ENCODE measurements at places on chromosomes 16 and 17.

GRCh38 chr16:15754821-15755534 lies 101.8 kb downstream of the MYH11 start:
- no peak for DNase-seq

- no peak for DNase-seq
These were observed 140.6 kb upstream of the NUDT7 start for GRCh38 chr16:77581706-77582105.

DNA sequence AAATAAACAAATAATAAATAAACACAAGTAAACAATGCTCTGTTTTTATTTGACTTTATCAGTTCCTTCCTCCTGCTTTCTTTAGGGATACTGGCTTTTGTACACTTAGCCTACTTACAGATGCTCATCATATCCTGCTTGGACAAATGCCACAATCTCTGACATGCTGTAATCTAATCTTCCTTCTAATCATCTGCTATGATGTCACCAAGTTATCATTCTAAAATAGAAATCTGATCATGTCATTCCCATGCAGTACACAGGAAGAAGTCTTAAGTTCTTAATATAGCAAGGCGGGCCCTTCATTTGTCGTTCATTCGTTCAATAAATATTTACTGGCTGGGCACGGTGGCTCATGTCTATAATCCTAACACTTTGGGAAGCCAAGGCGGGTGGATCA lies 9.1 kb upstream of the UBB start:
- DNase-seq, result peak; percentile 80

GRCh38 chr17:82751171-82751570 lies 694 bp upstream of the TBCD start:
- DNase-seq, result no peak

- DNase-seq, result no peak
These were observed 124.5 kb upstream of the CIBAR2 start for GRCh38 chr16:85236818-85237150.

GRCh38 chr16:56518425-56518824 lies 1.4 kb downstream of the BBS2 start:
- DNase-seq, result no peak

DNA sequence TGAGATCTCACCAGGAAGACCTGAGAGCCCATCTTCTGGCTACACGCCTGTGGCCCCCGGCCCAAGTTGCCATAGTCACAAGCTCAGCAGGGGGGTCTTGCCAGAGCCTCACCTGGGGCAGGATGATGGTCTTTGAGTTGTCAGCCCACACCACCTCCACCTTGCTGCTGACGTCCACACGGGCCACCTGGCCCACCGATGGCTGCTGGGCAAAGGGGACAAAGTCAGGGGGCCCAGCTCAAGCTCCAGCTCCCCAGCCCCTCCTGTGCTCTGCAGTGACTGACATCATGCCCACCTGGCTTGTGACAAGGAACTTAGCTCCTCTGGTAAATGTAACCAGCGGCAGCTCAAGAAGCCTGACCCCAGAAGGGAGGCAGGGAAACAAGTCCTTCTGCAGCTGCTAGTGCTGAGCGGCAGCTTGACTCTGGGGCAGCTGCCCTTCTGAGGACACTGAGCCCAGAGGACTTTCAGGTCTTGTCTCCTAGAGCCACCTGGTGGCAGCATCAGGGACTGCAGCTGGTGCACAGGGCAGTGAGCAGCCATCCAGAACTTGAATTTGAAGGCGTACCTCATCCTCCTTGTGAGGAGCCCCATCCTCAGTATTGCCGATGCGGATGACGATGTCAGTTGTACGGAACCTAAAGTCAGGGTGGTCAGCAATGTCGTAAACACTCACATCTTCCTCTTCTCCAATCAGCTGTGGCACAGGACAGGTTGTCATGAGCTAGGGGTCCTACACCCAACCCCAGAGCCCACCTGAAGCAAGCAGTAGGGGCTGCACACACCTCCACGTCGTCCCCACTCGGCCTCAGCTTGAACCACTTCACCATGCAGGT lies 13.5 kb downstream of the SPHK1 start:
- DNase-seq, result peak; percentile 77

- no peak for DNase-seq
These were observed 318.0 kb downstream of the SOX9 start for GRCh38 chr17:72438783-72439182.

DNA sequence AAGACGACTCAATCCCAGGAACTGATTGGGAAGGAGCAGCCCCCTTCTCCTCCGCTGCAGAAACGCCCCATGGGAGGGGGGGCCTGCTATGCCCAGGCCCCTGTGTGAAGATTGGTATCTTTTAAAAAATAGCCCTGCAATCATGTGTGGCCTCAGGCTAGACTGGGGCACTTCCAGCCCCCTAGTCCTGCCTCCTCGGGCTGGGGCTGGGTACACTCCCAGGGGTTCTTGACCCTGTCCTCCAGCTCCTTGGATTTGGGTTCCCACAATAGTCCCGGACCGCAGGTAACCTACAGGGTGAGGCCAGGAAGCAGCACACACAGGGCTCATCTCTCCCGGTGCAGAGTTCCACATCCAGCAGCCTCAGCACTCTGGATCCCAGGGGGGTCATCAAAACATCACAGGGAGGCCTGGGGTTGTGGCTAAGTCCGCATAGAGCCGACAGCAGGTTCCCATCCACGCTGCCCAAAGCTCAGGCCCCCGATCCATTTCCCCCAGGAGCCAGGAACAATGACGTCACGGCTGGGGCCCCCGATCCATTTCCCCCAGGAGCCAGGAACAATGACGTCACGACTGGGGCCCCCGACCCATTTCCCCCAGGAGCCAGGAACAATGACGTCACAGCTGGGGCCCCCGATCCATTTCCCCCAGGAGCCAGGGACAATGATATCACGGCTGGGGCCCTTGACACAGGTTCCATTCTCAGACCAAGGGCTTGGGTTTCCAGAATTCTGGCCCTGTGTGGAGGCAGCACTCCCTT lies 202.4 kb downstream of the IRF8 start:
- DNase-seq, result no peak

GRCh38 chr16:10946308-10946707 lies 1.9 kb downstream of the CLEC16A start:
- DNase-seq, result no peak

DNA sequence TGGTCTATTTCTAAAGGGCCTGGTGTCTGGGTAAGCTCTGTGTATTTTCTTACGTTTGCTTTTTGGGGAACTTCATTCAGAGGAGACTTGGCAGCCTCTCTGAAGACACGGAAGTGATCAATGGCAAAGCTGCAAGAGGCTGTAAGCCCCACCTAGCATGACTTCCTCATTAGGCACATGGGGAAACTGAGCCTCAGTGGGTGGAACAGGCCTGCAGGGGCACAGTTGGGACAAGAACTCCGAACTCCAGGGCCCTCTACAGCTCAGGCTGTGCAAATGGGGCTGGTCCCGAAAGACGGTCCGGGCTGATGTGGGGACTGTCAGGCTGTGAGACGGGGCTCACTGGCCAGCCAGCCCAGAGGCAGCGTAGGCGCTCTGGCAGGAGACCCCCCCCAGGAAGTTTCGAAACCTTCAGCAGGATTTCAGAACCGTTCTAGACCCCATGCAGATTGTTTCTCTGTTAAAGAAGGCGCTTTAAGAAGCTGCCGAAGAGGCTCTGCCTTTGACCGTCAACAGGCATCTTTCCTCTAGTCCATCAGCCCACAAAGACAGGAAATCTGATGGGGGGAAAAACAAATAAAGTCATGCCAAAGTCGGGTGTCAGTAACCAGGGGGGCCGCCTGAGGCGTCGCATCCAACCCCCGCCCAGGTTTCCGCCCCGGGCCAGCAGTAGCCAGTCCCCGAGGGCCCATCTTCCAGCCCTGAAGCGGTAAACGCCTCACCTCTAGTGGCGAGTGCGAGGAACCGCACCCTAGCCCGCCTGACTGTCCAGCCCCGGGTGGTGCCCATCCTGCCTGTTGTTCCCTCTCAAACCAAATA lies 79.8 kb upstream of the TBC1D3K start:
- peak; percentile 15 for DNase-seq

DNA sequence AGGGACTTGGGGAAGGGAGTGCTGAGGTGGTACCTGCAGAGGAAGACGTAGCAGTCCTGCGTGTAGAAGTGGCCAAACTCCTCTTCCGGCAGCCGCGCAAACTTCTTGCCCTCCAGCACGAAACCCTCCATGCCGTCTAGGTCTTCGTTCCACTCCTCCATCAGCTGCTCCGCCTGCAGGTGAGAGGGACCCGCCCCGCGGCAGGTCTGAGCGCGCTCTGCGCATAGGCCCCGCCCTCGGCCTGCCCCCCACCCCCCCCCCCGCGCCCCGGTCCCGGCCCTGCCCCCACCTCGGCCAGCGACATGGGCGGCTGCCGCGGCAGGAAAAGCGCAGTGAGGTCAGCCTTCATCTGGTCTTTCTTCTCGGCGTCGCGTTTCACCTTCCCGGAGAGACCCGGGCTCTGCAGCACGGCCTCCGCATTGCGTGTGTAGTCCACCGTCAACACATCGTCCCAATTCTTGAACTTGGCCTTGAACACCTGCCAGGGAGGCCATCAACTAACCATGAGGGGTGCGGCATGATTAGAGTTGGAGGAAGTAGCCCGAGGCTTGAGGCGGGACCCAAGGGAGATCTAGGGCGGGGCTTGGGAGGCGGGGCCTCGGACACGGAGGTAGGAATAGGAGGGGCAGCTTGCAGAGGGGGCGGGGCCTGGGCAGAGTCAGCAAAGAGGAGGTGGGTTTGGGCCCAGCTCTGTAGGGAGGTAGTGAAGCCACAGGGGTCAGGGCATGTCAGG lies 11.5 kb downstream of the FLII start:
- DNase-seq, result no peak

DNA sequence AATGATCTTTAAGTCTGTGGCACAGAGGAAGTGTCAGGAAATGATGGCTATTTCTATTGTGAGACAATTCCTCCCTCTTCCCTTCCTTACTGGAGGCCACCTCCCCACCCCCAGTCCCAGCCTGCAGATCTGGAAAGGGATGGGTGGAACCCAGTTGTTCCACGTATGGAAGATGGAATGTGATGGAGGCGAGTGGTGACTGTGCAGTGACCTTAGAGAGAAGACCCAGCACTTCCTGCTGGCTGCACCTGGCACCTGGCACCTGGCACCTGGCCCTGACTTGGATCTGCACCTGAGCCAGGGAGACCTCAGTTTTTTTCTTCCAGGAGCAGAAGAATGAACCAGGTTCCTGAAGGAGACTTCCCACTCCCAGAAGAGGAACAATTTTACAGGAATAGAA lies 33.0 kb upstream of the TMC5 start:
- no peak for DNase-seq

All from AG04450 (cell line).